Thymus (tissue), 14 donors: ENCODE measurements at places on chromosomes 5 and 9. TPM values are rescaled to one million over a fixed set of nuclear protein-coding genes. Genes with fewer than 3 reads are reported as not detected.

ZSWIM6 gene
- polyA plus RNA-seq = 9.0 TPM

COL15A1 gene
- 3.8 TPM for polyA plus RNA-seq

MARCOL gene
- polyA plus RNA-seq = not detected

CCL27 gene
- polyA plus RNA-seq = 48.4 TPM

OBP2A gene
- polyA plus RNA-seq = 0.09 TPM

GRCh38 chr5:35229076-35230037, 930 bp downstream of the PRLR start:
- no peak overlapping the region for H3K27ac ChIP-seq
- H3K27me3 ChIP-seq = peaks cover 27% of the 10 kb centered on the region
- no peaks in the 10 kb centered on the region for H3K4me1 ChIP-seq
- H3K36me3 ChIP-seq = no peaks in the 10 kb centered on the region
- peak overlapping the region; percentile 0 for H3K4me3 ChIP-seq
- DNase-seq = no peak

GRCh38 chr9:125540497-125540896, 166.5 kb downstream of the MAPKAP1 start:
- no peaks in the 10 kb centered on the region for H3K27me3 ChIP-seq
- H3K36me3 ChIP-seq = no peaks in the 10 kb centered on the region
- no peaks in the 10 kb centered on the region for H3K4me1 ChIP-seq
- no peak overlapping the region for H3K27ac ChIP-seq
- no peak for DNase-seq

GRCh38 chr9:135144581-135145170, 57.2 kb downstream of the OLFM1 start:
- H3K4me1 ChIP-seq = peaks cover 4% of the 10 kb centered on the region
- no peaks in the 10 kb centered on the region for H3K36me3 ChIP-seq
- no peak overlapping the region for H3K27ac ChIP-seq
- H3K27me3 ChIP-seq = no peaks in the 10 kb centered on the region

DNA sequence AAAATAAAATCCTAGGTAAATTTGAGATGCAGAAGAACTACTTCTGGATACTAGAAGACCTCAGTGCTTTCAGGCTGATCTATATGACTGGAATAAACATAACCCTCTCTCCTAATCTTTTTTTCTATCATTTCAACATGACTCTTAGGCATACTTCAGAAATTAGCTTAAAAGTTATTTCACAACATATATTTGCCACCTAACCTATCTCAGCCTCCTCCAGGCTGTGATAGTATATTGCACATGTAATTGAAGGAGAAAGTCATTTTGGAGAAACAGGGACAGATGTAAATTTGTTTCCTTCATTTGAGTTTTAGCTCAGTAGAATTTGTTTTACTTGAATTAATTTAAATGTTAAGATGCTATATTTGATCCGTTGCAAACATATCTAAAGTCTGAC, 1932.3 kb upstream of the CDH6 start:
- DNase-seq = no peak
- no peaks in the 10 kb centered on the region for H3K4me1 ChIP-seq
- H3K27ac ChIP-seq = no peak overlapping the region
- H3K27me3 ChIP-seq = no peaks in the 10 kb centered on the region
- H3K36me3 ChIP-seq = no peaks in the 10 kb centered on the region

DNA sequence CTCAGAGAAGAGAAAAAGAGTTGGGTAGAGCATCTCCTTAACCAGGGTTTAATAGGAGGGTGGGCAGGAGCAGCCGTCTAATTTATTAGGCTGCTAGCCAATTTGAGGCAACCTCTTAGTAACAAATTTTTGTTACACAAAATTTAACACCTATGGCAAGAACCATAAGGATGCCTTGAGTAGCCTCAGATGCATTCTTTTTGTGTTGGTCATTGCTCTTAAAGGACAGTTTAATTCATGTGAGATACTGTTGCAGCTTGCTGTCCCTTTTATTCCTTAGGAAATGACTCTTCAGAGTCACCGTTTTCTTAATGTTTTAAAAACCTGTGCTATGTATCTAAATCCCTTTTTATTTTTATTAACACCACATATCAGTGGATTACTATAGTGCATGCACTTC, 255.1 kb downstream of the MAST4 start:
- H3K27ac ChIP-seq = no peak overlapping the region
- no peaks in the 10 kb centered on the region for H3K27me3 ChIP-seq
- no peaks in the 10 kb centered on the region for H3K36me3 ChIP-seq
- no peaks in the 10 kb centered on the region for H3K4me1 ChIP-seq
- no peak for DNase-seq
